ENCODE measurements at places on chromosomes 6 and 20.

- DNase-seq, result no peak
Observed at GRCh38 chr20:5864873-5865587, 85.3 kb downstream of the TRMT6 start.

DNA sequence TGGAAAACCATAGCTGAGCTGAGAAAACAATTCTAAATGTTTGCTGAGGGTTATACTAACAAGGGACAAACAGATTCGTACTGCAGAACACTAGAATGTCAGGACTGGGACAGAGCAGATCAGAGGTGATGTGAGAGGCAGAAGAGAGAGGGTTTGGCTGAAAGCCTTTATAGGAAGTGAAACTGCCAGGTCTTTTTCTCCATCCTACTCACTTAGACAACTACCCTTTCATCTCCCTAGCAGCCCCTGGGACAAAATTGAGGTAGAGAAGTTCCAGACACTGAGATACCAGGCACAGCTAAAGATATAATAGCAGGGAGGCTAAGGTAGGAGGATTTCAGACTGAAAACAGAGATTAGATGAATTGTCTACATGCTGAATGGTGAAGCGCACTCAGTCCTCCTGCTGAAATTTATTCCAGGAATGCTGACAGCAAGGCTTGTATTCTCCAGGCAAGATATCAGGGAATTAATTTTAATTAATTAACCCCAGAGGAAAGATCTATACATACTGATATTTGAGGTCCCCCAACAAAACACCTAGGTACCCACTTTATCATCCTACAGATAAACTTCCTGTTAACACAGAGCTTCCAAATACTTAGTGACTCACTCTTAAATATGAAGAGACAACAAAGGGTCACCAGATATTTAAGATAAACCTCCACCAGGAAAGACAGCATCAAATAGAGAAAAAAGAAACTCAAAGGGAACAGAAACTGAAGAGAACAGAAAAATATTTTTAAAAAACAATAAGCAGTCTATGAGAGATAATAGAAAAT lies 12.6 kb upstream of the EIF2S2 start:
- no peak for DNase-seq

DNA sequence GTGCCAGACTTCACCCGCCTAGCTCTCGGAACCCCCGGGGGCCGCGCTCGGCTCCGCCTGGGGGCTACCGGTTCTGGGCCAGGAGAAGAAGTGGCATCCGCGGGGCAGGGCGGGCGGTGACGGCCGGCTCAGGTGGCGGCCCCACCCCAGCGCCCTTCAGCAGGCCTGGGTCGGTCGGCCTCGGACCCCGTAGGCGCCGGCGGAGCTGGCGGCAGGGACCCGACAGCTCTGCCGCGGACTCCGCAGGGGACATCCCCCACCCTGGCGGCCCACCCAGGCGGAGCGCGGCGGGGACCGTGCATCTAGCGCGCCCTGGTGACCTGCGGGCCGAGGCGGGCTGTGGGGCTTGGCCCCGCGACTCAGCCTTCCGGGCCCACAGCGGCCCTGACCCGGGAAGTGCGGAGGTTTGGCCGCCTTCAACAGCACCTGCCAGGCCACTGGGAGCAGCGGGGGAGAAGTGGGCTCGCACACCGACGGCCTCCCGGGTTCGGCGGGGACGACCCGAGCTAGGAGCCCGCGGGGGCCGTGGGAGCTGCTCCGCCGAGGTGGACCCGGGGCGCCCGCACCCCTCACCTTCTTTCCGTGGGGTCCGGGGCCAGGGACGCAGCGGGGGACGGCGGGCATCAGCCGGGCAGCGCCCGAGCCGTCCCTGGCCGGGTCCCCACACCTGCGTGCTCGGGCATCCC lies 87.1 kb downstream of the TMEM242 start:
- no peak for DNase-seq

DNA sequence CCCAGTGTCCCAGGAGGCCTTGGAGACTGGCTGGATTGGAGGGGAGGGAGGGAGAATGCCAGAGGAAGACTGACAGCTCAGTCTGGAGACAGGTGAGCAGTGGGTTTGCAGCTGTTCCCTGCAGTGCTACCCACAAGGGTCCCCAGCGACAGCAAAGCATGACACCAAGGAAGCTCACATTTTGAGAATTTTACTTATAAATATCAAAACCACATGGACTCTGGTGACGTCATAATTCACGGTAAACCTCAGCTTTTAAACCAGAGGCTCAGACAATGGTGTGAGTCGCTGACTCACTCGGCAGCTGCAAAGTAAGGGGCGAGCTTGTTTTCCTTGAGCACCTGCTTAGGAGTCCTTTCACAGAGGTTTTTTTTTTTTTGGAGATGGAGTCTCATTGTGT lies 65.2 kb downstream of the THBS2 start:
- no peak for DNase-seq

DNA sequence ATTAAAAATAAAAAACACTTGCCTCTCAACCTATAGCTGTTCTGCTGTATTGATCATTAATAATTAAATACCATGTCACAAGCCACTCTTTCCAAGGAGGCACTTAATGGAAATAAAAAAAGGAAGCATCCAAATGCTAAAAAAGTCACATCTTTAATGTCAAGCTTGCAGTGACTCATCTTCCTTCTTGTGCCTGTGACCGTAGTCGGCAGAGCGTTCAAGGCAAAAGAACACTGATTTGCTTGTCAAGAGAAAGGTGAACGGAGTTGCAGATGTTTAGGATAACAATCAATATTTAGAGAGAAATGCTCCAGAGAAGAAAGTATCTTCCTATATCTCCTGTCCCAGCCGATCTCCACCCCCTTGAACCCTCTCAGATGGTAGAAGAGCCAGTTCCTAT lies 341.0 kb upstream of the OPRM1 start:
- no peak for DNase-seq

- no peak for DNase-seq
Observed at GRCh38 chr6:157773248-157773773, 49.7 kb upstream of the SNX9 start.

- DNase-seq, result no peak
Observed at GRCh38 chr20:34110745-34111641, 1.1 kb downstream of the EIF2S2 start.

GRCh38 chr6:118525913-118526780 lies 21.9 kb upstream of the PLN start:
- no peak for DNase-seq

DNA sequence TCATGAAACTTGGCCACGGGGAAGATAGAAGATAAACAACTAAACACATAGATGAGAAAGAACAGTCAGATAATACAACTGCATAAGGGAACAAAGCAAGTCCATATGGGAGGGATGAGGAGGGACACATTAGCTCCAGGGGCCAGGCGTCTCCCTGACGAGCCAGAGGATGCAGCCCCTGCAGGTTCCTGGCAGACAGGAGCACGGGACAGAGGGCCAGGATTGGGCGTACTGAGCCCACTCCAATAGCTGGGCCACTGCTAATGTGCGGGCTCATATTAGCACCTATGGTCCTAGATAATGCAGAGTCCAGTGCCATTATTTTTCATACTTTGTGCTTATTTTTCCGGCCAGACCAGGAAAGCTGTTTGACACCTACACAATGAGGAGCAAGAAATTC lies 182.9 kb downstream of the ANKRD60 start:
- DNase-seq, result no peak

- DNase-seq, result no peak
Observed at GRCh38 chr6:35717449-35718374, 19.1 kb upstream of the ARMC12 start.

DNA sequence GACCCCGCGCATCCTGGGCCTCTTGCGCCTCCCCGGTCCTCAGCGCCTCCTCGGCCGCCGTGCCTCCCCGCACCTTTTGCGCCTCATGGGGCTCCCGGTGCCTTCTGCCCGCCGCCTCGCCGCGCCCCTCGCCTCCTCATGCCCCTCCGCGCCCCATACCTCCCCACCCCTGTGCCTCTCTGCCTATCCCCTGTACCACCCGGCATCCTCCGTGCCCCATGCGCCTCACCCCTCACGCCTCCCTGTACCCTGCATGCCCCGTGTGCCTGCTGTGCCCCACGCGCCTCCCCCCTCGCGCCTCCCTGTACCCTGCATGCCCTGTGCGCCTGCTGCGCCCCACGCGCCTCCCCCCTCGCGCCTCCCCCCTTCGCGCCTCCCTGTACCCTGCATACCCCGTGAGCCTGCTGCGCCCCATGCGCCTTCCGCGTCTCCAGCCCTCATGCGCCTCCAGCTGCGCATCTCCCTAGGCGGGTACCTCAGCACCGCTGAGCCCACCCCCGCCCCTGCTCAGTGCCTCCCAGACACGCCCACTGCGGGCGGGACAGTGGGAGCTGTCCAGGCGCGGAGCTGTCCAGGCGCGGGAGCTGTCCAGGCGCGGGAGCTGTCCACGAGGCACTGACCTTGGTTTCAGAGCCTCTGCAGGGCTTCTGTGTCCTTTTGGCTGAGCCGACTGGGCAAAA lies 37.1 kb downstream of the IGF2R start:
- DNase-seq, result no peak

GRCh38 chr6:93423542-93423941 lies 4.2 kb upstream of the EPHA7 start:
- no peak for DNase-seq

GRCh38 chr6:14143305-14143704 lies 25.7 kb downstream of the CD83 start:
- no peak for DNase-seq

GRCh38 chr20:62755817-62756724 lies 40.2 kb upstream of the MRGBP start:
- no peak for DNase-seq

DNA sequence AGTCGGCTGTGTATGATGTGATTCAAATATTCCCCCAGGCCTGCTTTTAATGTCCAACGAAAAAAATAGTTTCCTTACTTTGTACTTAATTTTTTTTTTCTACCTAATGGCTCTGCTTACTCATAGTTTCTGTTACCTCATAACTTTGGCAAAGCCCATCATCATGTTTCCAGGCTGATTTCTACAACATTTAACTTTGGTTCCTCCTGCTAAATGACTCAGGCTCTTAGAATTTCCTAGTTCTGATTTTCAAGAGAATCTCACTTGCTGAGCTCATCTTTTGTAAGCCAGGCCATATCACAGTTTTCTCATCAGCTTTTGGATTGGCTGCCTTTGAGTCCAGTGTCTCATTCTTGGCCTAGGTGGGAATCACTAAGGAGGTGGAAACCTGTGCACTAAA lies 323.1 kb downstream of the HDGFL1 start:
- DNase-seq, result no peak

- no peak for DNase-seq
Observed at GRCh38 chr20:21110811-21111210, 4.7 kb upstream of the LINC00237 start.

DNA sequence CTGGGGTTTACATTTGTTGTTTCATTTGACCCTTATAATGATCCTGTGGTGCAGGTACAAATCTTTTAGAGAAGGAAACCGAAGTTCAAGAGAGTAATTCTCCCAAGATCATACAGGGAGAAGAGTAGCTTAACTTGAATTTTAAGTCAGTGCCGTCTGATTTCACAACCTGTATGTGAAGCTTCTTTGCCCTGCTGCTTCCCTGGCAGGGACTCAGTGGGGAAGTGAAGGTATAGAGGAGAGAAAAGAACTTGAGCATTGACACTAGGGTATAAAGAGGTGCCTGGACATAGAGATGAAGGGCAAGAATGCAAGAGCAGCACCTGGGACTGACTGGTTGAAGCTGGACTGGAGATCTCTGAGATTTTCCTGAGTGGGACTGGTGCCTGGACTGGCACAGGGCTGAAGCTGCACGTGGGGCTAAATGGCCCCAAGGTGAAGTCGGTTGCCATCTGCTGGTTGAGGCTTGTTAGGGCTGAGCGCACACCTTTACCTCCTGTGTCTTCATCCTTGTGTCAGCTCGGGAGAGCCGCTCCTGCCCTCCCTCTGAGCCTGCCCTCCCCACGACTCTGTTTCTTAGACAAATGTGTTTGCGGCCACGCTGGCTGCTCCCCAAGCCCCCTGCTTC lies 41.8 kb downstream of the FARS2 start:
- peak; percentile 48 for DNase-seq

- peak; percentile 60 for DNase-seq
Observed at GRCh38 chr6:2940010-2940850, 31.1 kb downstream of the SERPINB6 start.

DNA sequence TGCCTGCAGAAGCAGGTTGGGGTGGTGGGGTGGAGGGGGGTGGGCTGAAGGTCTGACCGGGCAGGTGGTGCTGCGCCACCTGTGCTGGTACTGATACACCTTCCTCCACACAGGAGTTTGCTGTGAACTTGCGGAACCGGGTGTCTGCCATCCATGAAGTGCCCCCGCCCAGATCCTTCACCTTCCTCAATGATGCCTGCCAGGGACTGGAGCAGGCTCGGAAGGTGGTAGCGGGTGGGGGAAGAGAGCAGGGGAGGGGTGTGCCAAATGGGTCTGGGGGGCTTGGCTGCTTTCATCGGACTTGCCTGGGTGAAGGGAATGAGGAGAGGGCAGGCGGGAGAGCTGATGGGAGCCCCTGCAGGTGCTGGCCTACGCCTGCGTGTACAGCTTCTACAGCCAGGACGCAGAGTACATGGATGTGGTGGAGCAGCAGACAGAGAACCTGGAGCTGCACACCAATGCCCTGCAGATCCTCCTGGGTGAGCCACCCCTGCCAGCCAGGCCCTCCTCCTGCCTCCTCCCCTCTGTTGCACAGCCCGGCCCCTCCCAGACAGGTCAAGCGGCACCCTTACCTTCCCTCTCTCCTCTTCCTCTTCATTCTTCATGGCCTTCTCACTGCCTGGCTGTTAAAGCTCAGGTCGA lies 6.7 kb downstream of the DNPH1 start:
- DNase-seq, result no peak

DNA sequence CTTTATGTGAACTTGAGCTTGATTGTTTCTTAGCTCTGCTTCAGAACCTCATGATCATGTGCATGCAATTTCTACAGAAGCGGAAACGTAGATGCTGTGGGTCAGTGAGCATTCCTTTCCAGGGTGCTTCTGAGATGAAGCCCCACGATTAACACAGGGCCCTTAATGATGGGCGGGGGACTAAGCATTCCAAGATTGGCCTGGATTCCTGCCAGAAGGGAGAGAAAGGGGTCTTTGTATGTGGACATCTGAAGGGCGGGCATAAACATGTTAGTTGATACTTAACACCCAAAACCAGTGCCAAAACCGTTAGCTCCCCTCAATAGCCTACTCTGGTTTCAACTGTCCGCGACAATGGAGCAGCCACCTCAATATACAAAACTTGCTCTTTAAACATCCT lies 46.9 kb upstream of the POU3F2 start:
- DNase-seq, result no peak

DNA sequence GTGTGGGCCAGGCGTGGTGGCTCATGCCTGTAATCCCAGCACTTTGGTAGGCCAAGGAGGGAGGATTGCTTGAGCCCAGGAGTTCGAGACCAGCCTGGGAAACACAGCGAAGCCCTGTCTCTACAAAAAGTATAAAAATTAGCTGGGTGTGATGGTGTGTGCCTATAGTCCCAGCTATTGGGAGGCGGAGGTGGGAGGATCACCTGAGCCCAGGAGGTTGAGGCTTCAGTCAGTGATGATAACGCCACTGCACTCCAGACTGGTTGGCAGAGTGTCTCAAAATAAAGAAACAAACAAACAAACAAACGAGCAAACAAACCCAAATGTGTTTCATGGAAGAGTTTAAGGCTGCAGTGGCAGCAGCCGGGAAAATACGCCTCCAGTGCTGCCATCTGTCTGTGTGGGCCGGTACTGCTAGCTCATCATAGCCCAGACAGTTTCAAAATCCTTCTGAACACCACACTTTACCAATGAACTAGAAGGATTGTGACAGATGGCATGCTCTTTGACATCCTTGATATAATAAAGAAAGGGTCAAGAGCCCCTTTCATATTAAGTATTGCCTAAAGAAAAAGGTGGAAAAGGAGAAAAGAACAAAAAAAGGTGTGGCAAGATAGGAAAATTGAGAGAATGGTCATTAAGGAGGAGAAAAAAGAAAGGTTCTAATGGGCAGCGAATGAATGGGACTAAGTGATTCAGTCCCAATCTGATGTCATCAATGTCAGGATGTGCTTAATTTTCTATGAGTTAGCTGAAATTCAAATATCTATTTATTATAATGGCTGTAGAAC lies 298.6 kb downstream of the SYNE1 start:
- peak; percentile 41 for DNase-seq

Measured in T-helper 1 cell (primary cell).